ENCODE measurements at places on chromosomes 3 and 15.

DNA sequence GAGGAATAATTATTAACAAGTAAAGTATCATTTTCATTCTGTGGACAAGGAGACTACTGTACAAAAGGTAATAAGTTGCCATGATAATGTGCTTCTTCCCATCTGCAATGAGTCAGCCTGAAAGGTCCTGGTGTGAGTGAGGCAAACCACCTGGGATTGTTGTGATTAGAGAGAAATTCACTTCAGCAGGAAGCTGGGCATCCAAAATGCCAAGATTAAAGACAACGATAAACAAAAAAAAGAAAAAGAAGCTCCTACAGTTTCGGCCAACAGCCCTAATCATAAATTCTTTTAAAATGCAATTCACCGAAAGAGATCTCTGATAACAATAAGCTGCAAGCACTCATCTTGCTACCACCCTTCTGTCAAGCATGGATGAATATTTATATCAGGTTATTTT is 507.8 kb downstream of the TUSC7 start:
- no peak for DNase-seq

DNA sequence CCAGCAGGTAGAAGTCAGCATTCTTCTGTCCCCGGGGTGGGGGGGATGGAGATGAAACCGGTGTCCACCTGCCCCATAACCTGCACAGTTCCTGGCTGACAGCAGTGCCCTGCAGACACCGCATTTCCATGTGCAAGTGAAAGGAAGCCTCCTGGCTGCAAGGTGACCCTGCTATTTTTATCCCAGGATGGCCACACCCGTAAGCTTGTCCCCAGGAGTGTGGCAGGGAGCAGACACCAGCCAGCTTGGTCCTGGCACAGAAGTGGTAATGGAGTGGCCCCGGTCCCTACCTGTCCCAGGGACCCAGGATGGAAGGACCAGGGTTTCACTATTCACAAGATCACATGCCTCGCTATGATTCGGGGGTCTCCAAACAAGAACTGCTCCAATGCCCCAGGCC is 85.3 kb upstream of the RPL32 start:
- no peak for DNase-seq

DNA sequence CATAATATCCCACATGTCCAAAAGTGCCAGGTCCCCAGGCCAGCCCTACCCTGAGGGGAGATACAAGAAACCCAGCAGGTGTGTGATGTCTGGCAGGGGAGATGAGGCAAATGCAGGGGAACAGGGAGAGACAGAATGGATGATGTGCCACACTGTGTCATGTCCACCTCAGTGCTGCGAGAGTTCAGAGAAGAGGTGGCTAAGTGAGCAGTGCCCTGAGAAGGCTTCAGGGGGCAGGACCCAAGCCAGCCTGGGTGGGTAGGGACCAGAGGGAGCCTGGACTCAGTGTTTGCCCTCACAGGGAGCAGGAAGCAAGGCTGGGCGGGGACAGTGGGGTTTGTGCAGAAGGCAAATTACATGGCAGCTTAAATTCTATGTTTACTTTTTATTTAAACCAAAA is 61.2 kb downstream of the KLHL6 start:
- DNase-seq, result no peak

GRCh38 chr3:20316238-20316637 is 130.2 kb upstream of the SGO1 start:
- DNase-seq, result no peak

DNA sequence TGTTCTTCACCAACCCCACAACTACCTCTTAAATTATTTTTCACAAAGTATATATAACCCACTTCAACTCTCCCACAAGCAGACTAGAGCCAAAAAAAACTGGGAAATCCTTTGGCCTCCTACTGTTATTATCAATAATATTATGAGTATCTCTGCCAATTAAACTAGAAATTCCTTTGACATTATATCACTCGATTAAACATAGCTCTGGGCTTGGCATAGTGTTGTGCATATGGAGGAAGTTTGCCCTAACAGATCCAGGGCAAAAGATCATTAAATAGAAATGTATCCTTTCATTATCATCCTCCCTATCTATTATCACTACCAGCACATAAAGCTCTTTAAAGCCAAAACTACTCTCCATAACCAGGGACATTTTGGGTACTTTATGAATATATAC is 74.9 kb downstream of the OSBPL10 start:
- DNase-seq, result no peak

DNA sequence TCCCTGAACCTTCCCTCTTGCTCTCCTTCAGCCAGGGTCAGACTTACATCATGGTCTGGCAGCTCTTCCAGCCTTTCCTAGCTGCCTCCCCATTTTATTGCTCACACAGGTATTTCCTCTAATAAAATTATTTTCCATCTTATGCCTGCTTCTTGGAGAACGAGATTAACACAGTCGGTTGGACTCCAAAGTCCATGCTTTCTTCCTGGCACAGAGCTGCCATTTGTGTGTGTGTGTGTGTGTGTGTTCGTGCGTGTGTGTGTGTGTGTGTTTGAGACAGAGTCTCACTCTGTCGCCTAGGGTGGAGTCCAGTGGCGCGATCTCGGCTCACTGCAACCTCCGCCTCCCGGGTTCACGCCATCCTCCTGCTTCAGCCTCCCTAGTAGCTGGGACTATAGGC is 15.5 kb downstream of the FSD2 start:
- DNase-seq, result no peak

GRCh38 chr15:83700082-83700481 is 46.2 kb downstream of the ADAMTSL3 start:
- no peak for DNase-seq

GRCh38 chr15:34059946-34060345 is 20.9 kb upstream of the AVEN start:
- no peak for DNase-seq

DNA sequence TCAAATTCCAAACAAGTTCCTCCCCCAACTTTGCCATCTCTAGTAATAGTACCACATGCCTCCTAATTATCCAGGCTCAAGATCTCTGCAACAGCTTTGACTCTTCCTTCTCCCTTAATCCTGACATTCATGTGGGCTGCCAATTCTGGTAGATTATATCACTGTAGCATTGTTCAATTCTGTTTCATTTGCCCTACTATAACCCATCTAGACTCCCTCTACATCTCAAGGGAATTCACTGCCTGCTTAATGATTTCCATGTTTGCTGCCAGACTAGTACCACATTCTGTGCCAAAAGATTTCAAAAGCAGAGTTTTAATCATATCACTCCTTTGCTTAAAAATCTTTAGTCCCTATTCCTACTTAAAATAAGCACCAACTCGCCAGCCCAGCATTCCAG is 34.6 kb upstream of the PPIB start:
- no peak for DNase-seq

- DNase-seq, result no peak
Measured at GRCh38 chr3:144868506-144868905, 896.9 kb downstream of the DIPK2A start.

DNA sequence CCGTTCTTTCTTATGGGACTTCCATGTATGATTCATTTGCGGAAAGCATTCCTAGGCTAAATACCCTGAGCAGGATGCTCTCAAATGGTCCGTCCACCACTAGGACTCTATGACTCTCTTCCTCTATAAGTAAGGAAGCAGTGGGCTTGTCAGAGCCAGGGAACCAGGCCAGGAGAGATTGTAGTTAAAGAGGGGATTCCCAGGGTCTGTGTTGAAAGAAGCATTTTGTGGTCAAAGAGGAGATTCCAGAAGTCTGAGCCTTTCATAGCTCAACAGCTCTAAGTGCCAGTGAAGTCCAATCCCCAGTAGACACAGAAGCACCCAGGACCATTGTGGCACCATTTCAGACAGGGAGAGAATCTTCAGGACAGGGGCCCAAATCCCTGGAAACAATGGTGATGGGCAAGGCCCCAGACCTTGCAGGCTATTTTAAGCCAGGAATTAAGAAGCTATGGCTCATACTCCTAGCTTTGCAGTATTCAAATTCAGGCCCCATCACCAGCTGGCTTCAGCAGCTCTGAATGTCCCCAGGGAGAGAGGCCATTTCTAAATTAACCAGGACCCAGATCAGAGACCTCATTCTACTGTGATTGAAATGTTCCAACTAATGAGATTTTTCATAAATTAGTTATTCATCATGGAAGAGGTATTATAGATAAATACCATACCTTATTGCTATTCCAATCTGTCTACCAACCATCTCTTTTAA is 81.7 kb downstream of the CD47 start:
- DNase-seq, result no peak

DNA sequence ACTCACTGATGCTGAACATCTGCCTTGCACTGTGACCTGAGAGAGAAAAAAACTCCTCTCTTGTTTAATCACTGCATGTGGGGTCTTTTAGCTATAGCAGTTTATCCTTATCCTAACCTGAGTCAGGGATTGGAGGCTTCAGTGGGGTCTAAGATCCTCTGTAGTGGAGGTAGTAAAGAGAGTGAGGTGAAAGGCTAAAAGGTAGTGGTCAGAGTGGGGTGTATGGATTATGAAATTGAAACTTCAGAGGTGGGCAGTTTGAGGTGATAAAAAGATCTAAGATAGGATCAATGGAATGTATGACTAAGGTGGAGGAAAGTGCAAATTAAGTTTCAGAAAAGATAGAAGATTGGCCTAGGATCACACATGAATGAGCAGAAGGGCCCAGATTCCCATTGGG is 36.5 kb downstream of the DET1 start:
- no peak for DNase-seq

- no peak for DNase-seq
Measured at GRCh38 chr15:58498821-58499580, 67.2 kb downstream of the LIPC start.

- DNase-seq, result no peak
Measured at GRCh38 chr3:42707620-42708355, 5.2 kb upstream of the HHATL start.

DNA sequence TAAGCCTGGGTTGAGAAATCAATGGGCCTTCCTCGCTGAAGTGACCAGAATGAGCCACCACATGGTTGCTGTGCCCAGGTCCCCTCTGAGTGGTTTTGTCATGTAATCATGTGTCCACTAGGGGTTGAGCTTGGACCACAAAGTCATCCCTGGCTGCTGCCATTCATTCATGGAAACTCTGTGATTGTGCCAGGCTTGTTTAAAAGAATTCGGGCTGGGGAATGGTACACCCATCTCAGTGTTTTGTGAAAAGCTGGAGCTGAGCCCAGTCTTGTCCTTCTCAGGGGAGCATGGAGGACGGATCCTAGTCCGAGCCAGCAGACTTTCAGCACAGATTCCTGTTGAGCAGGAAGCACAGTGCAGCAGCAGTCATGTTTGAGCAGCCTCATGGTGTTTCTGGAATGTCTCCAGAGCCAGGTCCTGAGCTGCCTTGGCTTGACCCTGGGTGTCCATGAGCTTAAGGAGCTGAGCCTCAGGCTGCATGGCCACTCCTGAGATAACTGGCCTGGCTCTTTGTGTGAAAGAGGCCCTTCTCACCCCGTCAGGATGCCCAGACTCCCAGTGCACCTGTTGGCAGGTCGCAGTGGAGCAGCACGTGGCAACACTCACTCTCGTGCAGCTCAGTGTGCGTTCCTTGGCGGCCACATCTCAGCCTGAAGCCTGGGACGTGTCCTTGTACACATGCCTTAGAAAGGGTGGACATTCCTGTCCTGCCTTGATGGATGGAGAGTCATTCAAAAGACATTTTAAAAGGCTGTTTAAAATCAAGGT is 260.3 kb upstream of the TPM1 start:
- DNase-seq, result no peak

GRCh38 chr3:141250828-141251227 is 19.2 kb downstream of the PXYLP1 start:
- no peak for DNase-seq

DNA sequence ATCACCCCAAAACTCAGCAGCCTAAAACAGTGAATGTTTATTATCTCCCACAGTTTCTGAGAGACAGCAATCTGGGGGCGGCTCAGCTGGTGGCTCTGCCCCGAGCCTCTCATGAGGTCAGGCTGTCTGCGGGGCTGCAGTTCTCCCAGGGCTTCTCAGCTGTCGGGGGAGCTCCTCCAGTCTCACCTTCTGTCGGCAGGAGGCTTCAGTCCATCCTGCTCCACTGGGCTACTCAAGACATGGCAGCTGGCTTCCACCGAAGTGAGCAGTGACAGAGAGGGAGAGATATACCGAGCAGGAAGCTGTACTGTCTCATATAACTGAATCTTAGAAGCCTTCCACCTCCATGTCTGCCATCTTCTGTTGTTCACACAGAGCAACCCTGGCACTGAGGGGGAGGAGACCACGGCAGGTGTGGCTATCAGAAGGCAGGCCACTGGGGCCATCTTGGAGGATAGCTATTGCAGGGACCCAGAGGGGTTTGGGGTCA is 72.8 kb upstream of the ITGA11 start:
- DNase-seq, result no peak

- DNase-seq, result no peak
Measured at GRCh38 chr15:39429898-39430357, 151.0 kb upstream of the THBS1 start.

GRCh38 chr3:71186801-71187200 is 396.7 kb downstream of the FOXP1 start:
- no peak for DNase-seq

DNA sequence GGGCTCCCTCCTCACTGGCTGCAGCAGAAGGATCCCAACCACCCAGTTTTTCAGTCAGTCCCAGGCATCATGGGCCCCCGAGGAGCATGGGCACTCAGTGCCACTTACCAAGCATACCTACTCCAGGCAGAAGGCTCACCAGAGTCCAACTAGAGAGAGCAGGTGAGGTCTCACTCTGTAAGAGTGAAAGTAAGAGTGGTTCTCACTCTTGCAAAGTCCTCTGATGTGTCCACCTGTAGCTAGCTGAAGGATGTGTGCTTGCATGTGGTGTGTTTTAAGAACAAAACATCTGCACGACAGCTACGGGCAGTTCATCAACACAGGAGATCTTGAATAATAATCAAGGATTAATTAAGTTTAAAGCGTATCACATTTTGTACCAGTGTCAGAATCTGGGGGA is 49.7 kb downstream of the CCK start:
- DNase-seq, result no peak

- no peak for DNase-seq
Measured at GRCh38 chr3:183911763-183912506, 27.3 kb upstream of the PARL start.

GRCh38 chr3:123098426-123099330 is 31.9 kb downstream of the PDIA5 start:
- DNase-seq, result no peak

DNA sequence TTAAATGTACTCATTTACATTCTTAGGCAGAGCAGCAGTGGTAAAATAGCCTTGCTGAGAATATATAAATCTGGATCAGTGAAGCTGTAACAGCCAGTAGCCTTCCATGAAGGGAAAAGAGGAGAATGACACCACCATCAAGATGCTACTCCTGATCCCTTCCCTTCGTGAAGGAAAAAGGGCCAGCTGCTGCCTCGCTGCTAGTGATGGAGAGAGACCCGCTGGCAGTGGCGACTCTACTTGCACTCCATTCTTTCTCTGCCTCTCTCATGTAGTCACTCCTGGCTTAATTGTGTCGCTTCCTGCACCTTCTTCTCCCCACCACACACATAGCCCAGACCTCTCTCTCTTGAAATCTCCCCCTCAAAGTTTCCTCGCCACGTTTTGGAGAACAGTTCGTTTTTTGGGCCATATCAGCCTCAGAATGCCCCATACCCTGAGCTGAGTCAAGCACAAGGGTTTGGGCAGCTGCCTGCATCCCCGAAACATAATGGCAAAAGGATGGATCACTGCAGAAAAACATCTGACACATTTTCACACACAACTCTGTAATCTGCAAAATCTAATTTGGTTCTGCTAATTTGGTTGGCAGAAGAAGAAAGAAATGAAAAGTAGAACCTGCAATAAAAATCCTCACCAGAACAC is 460.3 kb upstream of the IL12A start:
- no peak for DNase-seq

Data from activated T-cell treated with anti-CD3 and anti-CD28 coated beads for 48 hours (primary cell).